Fibroblast of mammary gland (primary cell): ENCODE measurements at places on chromosomes 7 and 10.

DNA sequence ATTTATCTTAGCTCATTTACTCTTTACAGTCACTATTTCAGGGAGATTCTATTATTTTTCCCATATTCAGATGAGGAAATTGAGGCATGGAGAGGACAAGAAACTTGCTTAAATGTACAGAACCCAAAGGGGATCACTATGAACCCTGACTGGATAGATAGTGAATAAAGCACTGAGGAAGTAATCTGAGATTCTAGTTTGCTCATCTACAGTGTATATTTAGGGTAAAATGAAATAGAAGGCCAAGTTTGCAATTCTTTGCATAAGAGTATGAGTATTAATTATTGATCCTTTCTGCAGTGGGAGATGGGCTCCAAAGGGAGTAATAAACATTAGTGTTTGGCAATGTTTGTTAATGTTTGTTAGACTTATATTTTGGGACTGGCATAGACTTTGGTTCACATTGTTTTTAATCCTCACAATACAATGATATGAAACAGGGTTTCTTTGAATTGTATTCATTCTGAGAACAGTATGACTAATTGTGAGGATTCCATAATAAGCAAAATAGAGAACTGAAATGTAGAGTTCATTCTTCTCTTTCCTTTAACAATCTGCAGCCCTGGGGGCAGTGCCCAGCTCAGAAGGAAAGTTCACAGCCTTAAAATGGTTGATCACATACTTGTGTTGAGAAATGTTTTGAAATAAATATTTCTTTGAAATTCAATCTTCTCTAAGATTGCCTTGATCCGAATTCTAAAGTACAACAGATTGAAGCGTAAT is 131.0 kb upstream of the ZNF804B start:
- DNase-seq: no peak

- peak; percentile 20 for DNase-seq
These were observed 265.1 kb downstream of the PRPF18 start for GRCh38 chr10:13851906-13852305.

DNA sequence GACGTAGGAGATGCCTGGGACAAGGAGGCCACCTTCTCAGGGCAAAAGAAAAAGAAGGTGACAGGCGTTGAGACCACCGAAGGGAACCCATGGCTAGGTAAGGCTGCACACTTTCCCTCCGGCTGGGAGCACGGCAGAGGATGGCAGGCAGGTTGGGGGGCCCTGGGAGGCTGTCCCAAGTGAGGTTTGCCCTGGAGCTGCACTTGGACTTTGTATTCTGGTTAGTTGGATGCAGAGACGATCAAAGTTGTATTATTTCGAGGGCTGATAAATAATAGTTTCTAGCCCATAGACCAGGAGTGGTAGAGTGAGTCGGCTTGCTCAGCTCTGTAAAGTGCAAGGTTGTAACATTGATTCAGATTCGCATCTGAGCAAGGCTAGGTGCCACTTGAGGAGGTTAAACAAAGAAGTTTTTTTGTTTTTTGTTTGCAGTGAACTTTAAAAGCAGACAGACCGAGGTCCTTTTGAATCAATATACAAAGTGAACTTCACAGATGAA is 608 bp downstream of the ENTPD7 start:
- no peak for DNase-seq

- no peak for DNase-seq
These were observed 68.0 kb downstream of the TRIL start for GRCh38 chr7:28890137-28890536.

- no peak for DNase-seq
These were observed 445.3 kb downstream of the LRMDA start for GRCh38 chr10:75876710-75877109.

- DNase-seq: no peak
These were observed at the start of gene CELF2 for GRCh38 chr10:11017570-11018431. CELF2 (plus strand) TSS chr10:11017872; CDS start chr10:11018090, 218 bp downstream.

DNA sequence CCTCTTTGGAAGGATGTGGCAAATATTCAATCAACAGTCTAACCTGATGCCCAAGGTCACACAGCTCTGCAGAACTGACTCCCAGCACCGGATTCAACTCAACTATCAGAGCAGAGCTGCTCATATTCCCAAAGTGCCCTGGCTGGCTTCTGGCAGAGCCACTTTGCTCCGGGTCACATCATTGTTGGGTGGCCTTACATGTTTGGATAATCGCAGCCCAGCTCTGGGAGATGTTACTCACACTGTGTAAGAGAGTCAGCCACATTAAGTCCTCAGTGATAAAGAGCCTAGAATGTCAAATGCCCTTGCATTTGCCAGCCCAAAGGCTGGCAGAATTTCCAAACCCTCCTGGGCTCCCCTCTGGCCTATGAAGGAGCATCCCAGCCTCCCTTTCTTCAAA is 79.8 kb upstream of the PDE1C start:
- DNase-seq: no peak

- no peak for DNase-seq
These were observed 16.5 kb downstream of the RGR start for GRCh38 chr10:84261236-84261915.
